ENCODE measurements at places on chromosomes 1 and 21.
A peak's percentile ranks its signal among the peaks of the same experiment; 100 is the strongest.

GRCh38 chr1:244273845-244274619 lies 177.7 kb downstream of the ADSS2 start:
- DNase-seq: peak; percentile 99

GRCh38 chr1:13976485-13976884 lies 276.5 kb downstream of the PRDM2 start:
- no peak for DNase-seq

GRCh38 chr1:25810341-25811299 lies 9.1 kb upstream of the MTFR1L start:
- DNase-seq: peak; percentile 35

DNA sequence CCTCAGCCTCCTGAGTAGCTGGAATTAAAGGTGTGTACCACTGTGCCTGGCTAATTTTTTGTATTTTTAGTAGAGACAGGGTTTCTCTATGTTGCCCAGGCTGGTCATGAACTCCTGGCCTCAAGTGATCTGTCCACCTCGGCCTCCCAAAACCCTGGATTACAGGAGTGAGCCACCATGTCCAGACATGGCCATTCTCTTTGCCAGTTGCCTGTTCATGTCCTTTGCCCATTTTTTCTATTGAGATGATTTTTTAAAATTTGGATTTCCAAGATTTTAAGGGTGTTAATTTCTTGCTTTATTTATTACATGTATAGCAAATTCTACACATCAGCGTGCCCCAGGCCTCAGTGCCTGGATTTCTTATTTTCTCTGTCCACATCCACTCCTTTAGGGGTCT lies 2.8 kb downstream of the POLR3GL start:
- no peak for DNase-seq

- DNase-seq: no peak
These were observed 10.8 kb upstream of the TTLL10 start for GRCh38 chr1:1162597-1163537.

DNA sequence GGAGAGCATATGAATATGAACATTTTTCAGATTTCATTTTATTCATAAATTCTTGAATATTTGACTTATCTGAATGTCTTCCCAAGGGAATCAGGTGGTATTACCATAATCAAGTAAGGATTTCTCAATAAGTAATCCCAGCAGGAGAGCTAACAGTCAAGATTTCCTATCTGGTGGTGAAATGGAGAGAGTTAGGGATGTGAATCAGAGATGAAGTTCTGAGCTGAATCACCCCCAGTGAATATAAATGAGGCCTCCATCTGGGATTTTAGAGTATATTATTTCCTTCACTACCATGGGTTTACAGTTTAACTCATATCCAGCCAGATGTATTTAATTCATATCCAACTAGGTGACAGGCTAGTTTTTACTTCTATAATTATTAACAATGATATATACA lies 61.5 kb upstream of the RGS2 start:
- peak; percentile 78 for DNase-seq

All from iris pigment epithelial cell (primary cell).